Progenitor cell of endocrine pancreas (in vitro differentiated cells): ENCODE measurements at places on chromosomes 1 and 21. TPM values are rescaled to one million over a fixed set of nuclear protein-coding genes. Genes with fewer than 3 reads are reported as not detected.

GRCh38 chr1:41494351-41495209, 10.1 kb upstream of the EDN2 start:
- H3K27ac ChIP-seq, result peak overlapping the region; percentile 88
- H3K4me1 ChIP-seq, result peaks cover 1% of the 10 kb centered on the region
- H3K4me3 ChIP-seq, result no peak overlapping the region

CTH gene
- 17.3 and 17.6 TPM in 2 replicates for total RNA-seq

DNA sequence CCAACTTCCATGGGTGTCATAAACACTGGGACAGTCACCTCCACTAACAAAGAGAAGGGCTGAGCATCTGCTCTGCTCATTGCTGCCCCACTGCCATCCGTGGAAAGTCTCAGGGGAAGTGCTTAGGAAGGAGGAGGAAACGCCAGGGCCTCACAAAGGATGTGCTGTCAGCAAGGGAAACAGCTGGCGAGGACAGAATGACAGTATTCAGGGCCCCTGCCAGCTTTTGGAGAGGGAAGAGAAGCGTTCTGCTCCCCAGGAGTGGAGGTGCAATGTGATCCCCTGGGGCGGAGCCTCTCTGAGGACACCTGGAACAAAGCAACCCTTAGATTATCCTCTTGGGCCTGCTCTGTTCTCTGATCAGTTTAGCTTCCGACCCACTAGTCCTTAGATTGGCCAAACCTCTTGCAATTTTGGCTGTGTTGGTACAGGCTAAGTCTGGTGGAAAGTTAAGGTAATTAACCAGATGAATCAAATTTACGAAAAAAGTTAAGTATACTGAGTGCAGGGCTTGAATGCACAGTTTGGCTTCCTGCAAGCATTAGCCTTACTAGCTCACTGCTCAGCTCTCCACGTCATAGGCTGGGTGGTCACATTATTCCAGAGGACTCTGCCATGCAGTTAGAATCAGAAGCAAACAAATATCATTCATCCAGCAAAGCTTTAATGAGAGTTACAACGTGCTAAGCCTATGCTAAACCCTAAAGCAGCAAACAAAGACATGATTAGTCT, 170.2 kb upstream of the NFIA start:
- H3K36me3 ChIP-seq, result no peaks in the 10 kb centered on the region
- H3K4me3 ChIP-seq, result no peak overlapping the region
- DNase-seq, result no peak

RAB25 gene
- total RNA-seq, result 93.8 and 99.1 TPM in 2 replicates

LRRC39 gene
- 1.1 and 1.8 TPM in 2 replicates for total RNA-seq
